ENCODE measurements at places on chromosomes 4 and X.

DNA sequence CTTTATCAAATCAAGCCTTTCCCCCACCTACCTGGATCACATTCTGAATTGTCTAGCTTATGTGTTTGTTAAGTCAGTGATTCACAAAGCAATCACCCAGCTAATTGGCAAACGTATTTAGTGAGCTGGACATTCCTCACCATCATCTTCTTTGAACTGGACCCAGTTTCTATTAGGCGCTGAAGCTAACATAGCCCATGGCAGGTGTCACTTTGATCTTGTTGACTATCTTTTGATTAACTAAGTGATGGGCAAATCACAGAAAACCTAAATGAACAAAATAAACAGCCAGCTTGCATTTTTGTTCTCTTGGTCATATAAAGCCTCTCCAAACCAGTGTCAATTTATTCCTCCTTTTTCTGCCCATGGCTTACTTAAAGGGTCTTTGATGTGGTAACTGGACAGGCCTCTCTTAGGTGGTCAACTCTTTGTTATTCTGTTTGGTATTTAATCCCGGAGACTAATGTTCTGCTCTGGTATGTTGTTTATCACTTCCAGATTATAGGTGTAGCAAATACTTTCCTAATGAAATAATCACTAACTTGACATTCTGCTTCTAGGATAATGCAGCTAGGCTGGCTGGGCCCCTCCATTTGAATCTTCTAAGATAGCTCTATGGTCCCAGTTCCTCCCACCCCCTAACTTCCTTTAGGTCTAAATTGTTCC, 105.3 kb upstream of the SMIM10 start:
- no peak for DNase-seq

GRCh38 chr4:152281211-152281610, 254.7 kb downstream of the FBXW7 start:
- no peak for DNase-seq

- no peak for DNase-seq
Observed at GRCh38 chrX:108033890-108034289, 11.0 kb upstream of the VSIG1 start.

GRCh38 chrX:130975947-130976346, 72.9 kb upstream of the ENOX2 start:
- DNase-seq, result no peak

DNA sequence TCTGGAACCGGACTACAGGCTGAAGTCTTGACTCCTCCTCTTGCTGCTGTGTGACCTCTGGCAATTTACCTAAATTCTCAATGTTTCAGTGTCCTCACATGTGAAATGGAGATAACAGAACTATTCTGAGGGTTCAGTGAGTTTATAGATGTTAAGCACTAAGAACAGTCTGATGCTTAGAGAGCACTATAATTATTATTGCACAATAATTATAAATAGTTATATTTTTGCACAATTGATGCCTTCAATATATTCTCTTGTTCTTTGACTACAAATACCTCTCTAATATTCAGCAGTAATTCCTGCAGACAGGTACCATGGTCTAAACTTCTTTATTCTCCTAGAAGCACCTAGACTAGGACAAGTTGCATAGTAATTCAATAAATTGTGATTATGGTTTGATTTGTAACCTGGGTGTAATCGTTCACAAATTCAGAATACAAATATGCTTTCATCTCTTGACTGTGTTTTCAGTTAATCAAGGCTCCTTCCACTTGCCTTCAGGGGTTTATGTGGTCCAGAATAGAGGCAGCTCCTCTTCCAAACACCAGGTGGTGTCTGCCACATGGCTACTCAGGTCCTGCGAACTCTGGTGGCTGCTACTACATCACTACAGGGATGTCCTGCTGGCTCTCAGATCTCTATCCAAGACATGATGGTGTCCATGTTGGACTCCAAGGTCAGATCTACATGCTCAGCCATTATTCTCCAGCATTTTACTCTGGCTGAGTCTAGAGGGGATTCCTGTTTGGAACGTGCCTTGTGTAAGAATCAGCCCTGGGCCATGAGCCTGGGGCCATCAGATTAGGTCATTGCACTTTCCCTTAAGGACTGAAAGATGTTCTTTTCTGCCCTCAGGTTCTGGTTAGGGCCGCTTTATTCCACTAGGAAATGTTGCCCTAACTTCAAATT, 103.4 kb downstream of the QRFPR start:
- no peak for DNase-seq

DNA sequence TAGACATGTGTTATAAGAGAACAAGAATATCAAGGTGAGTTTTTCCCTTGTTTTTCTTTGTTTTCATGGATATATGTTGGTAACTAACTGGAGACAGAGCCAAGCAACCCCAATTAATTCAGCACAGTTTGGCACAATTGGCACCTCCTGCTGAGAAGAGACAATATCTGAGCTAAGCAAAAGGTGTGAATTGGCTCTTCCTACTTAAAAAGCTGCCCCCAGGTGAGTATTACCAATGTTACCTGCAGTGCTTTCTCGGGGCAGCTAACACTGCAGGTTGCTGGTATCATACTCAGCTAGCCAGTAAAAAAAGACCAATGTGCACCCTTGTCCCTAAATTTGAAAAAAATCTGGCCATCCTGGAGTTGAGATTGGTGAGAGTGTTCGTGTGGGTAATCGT, 871.2 kb upstream of the TENM3 start:
- DNase-seq, result no peak

DNA sequence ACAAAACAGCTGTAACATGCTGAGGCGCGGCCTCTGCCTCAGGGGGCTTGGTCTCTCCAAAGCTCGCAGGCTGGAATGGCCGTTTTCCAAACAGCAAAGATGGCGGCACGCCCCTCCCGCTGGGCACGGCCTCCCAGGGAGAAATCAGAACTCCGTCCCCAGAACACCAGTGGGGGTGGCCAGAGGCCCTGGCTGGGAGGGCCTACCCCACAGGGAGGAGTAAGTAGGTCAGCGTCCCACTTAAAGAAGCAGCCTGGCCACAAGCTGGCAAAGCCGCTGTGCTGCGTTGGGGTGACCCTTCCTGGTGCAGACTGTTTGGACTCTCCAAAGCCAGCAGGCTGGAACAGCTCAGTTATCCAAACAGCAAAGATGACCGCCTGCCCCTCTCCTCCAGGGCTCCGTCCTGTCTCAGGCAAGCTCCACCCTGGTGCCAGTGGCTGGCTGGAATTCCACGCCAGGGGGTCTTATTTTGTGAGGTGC, 862.8 kb downstream of the TRIML1 start:
- DNase-seq, result no peak

DNA sequence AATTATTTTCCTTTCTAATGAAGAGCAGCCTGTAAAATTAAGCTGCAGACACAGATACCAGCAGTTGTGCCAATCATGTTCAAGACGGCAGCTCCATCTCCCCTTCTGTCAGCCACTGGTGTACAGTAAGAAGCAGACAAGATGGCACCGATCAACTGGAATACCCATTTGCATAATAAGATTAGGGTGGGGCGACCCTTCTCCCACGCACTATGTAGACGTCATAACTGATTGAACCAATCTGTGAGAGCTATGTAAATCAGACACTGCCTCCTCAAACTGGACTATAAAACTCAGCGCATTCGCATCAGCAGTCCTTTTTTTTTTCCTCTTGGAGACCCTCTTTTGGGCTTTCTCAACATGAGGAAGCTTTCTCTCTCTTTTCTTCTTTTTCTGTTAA, 40.4 kb upstream of the INTS6L start:
- no peak for DNase-seq

- DNase-seq, result peak; percentile 32
Observed at GRCh38 chrX:69285881-69286564, 120.8 kb upstream of the PJA1 start.

- no peak for DNase-seq
Observed at GRCh38 chrX:15474028-15474427, 19.1 kb downstream of the PIR start.

GRCh38 chrX:151397741-151398070, 700 bp downstream of the VMA21 start:
- no peak for DNase-seq

DNA sequence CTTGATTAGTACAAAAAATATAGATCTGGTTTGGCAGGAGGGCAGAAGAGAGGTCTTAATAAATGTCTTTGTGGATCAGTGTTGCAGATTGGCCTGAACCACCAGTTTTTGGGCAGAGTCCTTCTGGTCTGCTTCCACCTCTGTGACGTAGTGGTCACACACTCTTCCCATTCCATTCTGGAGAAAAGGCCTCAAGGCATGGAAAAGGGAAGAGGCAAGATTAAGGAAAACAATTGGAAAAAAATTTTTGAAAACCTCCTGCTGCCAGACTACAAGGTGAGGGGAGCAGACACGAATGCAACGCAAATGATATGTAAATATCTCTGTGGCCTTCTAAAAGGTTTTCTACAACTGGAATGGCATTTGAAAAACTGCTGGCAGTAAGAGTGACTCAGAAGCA, 24.3 kb upstream of the FAM47C start:
- no peak for DNase-seq

- no peak for DNase-seq
Observed at GRCh38 chrX:24651783-24652182, 4.6 kb upstream of the PCYT1B start.

GRCh38 chrX:154724993-154725756, 25.7 kb downstream of the GAB3 start:
- no peak for DNase-seq

DNA sequence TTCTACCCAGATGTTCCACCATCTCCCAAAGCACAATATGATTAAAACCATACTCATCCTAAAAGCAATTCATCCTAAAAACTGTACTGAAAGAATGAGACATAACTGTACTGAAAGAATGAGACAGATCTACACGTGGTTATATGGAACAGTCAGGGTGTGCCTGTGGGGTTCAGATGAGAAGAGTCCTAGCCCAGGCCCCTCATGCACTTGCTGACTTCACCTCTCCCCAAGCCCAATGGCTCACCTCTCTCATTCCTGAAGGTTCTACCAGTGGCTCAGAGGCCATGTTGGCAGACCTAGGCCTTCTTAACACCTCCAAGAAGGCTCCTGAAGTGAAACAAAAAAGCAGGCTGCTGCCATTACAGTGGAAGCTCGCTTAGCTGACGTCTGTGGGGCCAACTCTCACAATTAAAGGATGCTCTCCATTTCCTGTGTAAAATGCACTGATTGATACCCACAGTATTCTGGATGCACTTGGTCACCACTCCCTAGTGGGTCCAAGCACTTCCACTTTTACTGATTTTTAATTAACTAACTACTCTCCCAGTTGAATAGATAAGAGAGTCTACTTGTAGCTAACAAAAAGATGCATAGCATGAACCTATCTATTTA, 3.8 kb downstream of the PLAC1 start:
- DNase-seq, result no peak

DNA sequence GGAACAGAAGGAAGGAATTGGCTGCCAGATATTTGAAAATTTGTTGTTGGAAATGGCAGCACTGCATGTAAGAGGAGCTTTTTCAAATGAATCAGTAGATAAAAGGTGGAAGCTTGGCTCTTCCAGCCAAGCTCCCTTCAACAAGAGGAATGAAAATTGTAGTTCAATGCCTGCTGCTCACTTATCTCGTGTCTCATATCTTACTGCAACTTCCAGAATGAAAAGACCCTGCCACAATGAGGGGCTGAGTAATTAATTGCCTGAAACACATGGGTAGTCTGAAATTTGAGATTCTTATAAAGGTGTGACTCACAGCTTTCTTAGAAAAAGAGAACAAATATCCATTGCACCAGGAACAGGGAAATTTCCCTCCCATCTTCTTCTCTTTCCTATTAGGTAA, 53.0 kb downstream of the HAND2 start:
- DNase-seq, result no peak

DNA sequence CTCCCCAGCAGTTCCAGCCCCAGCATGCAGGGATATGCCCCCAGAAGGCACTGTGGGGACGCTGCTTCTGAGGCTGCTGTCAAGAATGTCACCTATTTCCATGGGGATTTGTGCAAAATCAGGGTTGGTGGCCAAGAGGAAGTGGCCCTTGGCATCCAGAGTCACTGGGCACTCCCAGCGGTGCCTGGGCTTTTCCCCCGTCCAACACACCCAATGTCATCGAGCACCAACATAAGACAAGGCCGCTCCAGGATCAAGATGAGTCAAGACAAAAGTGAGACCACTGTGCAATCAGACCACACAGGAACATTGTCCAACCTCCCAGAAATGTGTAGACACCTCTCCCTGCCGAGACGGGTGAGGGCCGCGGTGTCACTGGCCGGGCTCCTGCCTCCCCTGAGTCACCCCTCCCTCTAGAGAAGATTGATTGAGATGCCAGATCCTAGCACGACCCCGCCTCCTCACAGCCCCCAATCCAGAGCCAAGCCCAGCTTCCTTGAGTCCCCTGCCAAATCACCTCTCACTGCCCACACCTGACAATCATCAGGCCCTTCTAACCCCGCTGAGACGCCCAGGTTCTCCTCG, 194.3 kb downstream of the AFAP1 start:
- DNase-seq, result no peak

GRCh38 chrX:31112226-31112999, 40.6 kb upstream of the FTHL17 start:
- DNase-seq, result no peak

GRCh38 chr4:35939751-35940150, 304.6 kb downstream of the ARAP2 start:
- no peak for DNase-seq

DNA sequence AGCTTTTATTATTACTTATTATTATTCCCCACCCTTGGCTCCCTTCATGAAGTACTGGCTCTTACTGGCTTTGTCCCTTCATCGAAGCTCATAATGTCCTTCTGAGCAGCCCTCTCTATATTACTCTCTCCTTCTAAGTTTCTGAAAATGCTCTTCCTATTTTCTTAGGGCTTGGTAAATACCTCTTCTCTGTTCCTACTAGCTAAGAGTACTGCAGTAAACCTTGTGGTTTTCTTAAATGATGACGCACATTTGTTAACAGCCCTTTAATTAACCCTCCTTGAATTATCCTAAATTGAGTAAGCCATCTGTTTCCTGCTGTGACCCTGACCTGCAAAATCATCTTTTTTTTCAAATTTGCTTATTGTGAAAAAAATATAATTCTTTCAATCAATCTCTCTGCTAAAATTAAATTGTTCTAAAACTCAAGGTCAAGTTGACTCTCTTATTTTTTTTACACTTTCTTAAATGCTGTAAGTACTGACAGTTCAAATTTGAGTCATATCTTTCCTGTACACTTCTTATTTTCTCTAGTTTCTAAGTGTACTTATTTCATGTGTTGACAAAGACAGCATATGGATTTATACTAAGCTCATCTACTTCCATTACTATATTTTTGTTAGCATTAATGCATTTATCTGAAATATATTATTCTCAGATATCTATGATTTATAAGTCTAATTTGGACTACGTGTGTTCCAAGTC, 148.9 kb downstream of the ADAM29 start:
- no peak for DNase-seq

DNA sequence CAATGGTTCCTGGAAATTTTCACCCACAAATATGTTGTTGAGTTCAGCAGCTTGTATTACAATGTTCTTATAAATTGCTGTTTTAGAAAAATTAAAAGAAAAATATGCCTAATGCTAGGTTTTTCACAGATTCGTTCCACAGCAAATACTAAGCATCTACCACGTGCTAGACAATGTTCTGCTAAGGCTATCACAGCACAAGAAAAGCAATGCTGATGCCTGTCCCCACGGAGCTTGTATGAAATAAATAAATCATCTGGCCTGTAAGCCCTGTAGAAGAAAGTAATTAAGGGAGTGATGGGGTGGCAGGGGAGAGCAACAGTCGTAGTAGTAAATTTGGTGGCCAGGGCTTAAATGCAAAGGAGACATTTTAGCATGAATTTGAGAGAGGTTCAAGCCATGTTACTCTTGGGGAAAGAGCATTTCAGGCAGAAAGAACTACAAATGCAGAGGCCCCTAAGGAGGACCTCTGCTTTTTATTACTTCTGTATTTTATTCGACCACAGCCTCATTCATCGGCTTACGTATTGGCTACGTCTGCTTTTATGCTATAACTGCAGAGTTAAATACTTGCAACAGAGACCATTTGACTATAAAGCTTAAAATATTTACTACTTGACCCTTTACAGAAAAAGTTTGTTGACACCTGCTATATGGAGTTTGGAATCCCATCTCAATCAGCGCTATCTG, 36.3 kb downstream of the ARAP2 start:
- DNase-seq, result no peak

Data from activated T-helper 1 cell treated with anti-CD3 and anti-CD28 coated beads, Interleukin-2, amount 50 U/mL, for 16 hours (primary cell).